Left forelimb (tissue), 1 donor: ENCODE measurements at places on chromosomes 7 and 10.
A peak's percentile ranks its signal among the peaks of the same experiment; 100 is the strongest.

DNA sequence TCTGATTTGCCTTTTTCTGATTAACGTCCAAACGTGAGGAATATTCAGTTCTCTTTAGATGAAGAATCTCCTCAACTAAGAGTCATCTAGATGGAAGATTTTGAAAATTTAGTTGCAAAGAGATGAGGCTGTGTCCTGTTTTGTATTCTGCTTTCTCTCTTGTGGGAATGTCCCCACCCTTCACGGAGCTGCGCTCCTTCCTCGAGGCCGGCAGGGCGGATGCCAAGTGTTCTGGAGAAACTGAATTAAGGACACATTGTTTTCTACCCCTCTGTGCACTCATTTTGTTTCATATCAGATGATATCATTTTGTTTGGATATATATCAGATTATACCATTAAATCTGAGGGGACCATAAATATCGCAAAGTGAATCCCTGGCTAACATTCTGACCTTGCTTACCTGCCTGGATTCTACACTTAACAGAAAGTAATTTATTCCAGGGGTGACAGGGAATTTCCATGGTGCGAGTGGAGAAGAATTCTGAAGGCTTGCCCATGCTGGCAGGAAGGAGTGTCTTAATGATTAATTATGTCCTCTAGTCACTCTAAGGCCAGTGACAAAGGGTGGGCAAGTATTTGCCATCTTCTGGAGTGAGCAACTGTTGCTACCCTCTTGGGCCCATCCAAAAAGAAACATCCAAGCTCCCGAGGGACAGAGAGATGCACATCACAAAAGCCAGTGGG, 47.9 kb upstream of the IGFBP3 start:
- DNase-seq, result no peak

DNA sequence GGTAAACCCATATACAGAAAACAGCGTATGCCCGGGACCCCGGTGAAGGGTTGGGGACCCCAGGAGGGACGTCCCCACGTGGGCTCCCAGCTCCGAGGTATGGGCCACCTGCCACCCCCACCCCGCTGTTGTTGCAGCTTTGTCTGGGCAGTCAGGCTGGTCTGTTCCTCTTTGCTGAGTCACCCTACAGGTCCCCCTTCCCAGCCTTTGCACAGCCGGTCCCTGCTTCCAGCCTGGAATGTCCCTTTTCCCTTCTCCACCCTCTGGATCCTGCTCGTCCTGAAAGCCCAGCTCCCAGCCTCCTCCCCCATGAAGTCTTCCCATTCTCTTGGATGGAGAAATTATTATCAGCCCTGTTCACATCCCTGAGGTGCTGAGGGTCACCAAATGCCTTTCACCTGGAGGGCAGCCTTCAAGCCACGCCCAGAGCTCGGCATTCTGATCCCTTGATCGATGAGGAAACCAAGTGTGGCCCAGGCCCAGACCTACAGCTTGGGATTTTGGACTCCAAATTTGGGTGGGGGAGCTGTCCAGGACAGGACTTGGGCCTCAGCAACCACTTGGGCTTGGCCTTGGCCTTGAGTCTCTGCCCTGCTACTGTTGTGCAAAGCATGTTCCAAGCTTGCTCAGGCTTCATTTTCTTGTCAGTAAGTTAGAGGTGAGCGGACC, 2.6 kb downstream of the CLDN4 start:
- DNase-seq, result no peak

- DNase-seq, result no peak
Measured at GRCh38 chr10:48445932-48446331, 139.5 kb downstream of the MAPK8 start.

GRCh38 chr7:46391231-46392201, 470.4 kb upstream of the IGFBP3 start:
- DNase-seq, result no peak

- peak; percentile 61 for DNase-seq
Measured at GRCh38 chr7:5296015-5296610, 13.4 kb downstream of the SLC29A4 start.

GRCh38 chr7:157525491-157525915, 188.7 kb downstream of the DNAJB6 start:
- DNase-seq, result peak; percentile 3

GRCh38 chr10:82505009-82505408, 630.0 kb downstream of the NRG3 start:
- DNase-seq, result no peak

- DNase-seq, result no peak
Measured at GRCh38 chr10:124952123-124952522, 10.2 kb downstream of the ZRANB1 start.

GRCh38 chr7:116447436-116447835, 52.1 kb upstream of the CAV2 start:
- no peak for DNase-seq

DNA sequence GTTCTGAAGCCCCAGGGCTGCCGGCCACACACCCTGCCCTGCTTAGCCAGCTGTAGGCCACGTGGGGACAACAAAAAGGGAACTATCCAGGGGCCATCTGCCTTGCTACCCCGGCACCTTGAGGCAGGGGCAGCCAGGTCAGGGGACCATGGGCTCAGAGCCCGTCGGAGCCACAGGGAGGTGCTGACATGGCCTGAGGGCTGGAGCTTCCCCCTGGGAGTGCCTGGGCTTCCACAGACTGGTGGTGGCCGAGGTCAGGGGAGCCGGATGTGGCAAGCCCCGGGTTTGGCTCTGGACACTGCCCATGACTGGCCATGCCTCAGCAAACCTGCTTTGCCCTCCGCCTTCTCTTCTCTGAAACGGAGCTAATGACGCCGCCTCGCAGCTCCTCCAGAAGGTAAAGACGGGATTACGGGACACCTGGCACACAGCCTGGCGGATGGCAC, 178.5 kb downstream of the EBF3 start:
- no peak for DNase-seq

DNA sequence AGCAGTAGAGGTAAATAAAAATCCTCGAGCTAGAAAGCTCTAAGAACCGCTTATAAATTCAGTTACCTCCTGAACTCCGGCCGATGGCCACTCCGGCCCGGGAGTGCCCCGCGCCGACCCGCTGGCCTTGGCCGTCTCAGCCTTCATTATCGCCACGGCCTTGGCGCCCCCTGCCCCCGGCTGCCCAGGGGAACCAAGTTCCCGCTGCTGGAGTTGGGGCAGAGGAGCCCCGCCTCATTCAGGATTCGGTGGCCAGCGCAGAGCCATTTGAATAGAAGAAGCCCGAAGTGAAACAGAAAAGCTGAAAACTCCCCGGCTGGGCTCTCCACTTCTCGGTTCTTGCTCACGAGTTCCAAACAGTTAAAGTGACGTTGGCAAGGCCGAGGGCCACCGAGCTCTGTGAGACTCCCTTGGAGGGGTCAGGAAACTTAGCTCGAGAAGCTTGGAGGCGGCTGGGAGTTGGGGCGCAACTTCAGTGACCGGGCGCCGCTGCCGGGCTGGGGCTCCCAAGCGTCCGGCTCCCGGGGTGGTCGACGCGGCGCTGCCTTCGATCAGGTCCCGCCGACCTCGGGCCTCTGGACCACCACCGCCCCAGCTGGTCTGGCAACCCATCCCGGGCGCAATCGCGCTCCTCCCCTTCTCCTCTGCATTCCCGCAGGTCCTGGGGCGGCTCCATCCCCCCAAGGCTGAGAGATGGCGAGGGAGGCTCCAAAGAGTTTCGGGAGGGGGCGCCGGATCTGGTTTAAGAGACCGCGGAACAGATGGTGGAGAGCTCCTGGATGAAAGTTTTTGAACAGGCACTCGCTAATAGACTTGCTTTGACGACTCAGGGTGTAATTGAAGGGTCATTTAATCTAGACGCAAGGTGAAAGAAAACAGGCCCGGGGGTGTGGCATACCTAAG, 5.8 kb upstream of the FEZF1 start:
- no peak for DNase-seq

DNA sequence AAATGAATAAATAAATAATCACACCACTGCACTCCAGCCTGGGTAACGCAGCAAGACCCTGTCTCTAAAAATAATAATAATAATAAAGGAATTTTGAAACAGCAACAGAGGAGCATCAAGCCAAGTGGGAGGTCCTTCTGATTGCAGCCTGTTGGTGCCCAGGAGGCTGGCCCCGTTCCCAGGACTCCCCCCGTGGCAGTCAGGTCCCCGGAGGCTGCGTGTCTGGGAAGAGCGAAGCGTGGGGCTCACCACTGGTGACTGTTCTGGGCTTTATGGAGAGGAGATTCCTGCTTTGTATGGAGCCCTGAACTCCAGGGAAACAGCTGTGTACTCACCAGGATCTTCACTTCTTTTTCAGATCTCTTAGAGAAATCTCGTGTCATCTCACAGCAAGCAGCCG, 19.3 kb upstream of the MYH16 start:
- DNase-seq, result no peak

- no peak for DNase-seq
Measured at GRCh38 chr7:50869108-50869725, 86.5 kb upstream of the GRB10 start.

- no peak for DNase-seq
Measured at GRCh38 chr7:100091411-100092181, 2.8 kb downstream of the COPS6 start.

GRCh38 chr10:74947781-74948401, 121.5 kb downstream of the KAT6B start:
- no peak for DNase-seq

DNA sequence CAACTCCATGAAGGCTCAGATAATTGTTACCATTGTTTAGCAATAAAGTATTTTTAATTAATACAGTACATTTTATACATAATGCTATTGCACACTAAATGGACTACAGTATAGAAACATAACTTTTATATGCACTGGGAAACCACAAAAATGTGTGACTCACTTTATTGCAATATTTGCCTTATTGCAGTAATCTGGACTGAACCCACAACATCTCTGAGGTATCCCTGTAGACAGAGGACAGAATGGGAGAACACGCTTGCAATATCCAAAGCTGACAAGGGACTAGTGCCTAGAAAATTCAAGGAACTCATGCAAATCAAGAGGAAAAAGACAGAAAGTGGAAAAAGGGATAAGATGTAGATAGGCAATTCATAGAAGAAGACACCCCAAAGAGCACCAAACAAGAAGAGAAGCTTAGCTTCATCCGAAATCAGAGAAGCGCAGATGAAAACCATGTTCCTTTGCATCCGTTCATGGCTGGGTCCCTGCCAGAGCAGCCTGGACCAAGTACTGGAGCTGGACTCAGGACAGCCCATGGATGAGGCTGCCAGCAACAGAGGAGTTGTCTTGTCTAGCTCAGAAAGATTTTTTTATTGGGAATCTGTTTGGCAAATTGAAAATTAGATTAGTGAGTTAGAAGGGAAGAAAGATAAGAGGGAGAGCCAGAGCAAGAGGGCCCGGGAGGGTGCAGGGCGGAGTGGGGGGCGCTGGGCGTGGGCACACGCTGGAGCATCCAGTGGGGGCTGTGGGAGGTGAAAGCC, 16.0 kb upstream of the GALNTL5 start:
- DNase-seq, result no peak

DNA sequence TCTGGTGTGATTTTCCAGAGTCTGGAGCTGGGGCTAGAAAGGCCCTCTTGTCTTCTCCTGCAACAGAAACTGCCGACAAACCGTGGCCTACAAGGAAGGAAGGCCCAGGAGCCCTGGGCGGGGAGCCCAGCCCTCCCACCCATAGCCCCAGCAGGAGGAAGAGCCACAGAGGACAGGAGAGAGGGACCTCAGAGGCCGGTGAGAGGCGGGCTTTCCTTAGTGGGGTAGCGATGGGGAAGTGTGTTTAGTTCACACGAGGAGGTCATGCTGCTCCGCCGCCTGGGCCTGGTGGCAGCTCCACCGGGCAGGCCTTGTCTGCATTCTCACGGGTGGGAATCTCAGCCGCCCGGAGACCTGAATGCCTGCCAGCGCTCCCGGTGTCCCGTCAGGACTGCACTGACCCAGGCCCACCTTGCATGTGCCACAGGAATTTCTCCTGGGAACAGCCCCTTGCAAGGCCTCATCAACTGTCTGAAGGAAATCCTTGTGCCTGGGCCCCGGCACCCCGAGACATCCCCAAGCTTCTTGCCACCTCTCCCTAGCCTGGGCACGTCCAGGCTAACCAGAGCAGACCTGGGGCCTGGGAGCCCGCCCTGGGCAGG, 50.9 kb downstream of the ZNF467 start:
- peak; percentile 49 for DNase-seq

- DNase-seq, result no peak
Measured at GRCh38 chr10:83725567-83725966, 413.7 kb upstream of the GHITM start.

- no peak for DNase-seq
Measured at GRCh38 chr10:113148901-113149300, 198.9 kb downstream of the TCF7L2 start.

DNA sequence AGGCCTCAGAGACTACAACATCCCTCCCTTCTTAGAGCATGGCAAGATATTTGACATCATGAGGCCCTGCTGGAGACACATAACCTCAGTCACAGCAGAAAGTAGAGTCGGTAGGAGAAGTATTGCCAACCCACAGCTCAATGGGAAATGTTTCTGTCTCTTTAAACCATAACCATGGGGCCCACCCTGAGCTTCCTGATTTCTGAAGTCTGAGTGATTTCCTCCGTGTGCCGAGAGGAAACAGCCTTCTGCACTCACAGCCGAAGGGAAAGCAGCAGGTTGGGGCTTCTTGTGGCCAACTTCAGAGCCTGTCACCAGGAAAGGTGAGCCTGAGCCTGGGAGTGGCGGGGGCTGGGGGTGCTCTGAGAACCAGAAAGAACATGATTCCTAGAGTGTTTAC, at the start of gene GIMAP1:
Gene GIMAP1, plus strand, starts transcription at position 246 of the 400 bp plus-strand sequence. CDS start 2,435 bp downstream, outside the sequence.
- DNase-seq, result no peak

GRCh38 chr7:139648391-139648861, 124.9 kb downstream of the CLEC2L start:
- DNase-seq, result no peak

DNA sequence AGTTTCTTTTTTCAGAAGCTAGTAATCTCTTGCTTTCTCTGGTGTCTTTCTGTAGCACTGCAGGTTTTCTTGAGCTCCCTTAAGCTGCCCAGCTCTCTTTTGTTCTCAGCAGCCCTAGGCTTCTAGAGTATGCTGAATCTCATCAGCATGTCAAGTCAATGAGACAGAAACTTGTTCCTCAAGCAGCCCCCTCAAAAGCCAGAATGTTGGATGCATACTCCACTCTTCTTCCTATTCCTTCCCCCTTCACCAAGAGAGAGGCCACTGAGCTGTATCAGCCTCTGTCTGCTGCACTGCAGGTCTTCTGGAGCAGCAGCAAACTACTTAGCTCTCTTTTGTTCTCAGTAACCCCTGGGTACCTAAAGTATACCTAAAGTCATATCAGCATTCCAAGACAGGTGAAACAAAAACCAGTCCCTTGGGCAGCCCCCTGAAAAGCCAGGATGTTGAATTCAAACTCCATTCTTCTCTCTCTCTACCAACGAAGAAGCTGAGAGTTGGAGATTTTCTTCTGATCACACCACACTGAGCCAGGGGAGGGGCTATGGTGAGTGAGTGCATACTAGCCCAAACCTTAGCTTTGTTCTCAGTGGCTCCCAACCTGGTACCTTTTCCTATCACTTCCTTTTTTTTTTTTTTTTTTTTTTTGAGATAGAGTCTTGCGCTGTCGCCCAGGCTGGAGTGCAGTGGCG, 73.3 kb upstream of the WAC start:
- no peak for DNase-seq

GRCh38 chr7:134834689-134835462, 55.4 kb downstream of the CALD1 start:
- no peak for DNase-seq

GRCh38 chr7:17301471-17302456, 3.3 kb downstream of the AHR start:
- DNase-seq, result no peak

- no peak for DNase-seq
Measured at GRCh38 chr7:94217766-94218165, 176.9 kb upstream of the COL1A2 start.
